Stomach (tissue), 19 donors: ENCODE measurements at places on chromosomes 7 and 10. TPM values are rescaled to one million over a fixed set of nuclear protein-coding genes. Genes with fewer than 3 reads are reported as not detected.

- DNase-seq: no peak
These were observed 396.7 kb downstream of the PHTF2 start for GRCh38 chr7:78195281-78195680.

DNA sequence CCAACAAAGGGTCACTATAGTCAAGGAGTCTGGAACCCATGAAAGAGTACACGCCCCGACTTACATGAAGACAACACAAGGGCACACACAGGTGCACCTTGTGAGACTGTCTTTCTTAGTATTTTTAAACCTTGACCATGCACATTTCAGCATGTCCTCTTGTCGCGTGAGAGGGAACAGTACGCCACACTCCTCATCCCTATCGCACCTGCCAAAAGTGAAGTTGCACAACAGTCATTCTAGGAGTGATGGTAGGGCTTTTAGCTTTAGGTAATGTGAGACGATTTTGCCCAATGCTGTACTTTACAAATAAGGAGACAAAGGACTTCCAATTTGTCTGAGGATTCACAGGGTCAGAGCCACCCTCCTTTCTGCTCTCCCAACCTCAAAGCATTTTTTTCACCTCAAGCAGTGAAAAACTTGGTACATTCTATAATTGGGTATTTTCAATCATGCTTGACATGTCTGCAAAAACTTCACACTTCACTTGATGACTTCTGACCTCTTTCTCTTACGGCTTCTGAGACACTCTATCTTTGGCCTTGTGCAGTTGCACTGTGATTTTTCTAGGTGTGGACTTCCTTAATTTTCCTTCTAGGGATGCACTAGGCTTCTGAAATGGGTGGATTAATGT lies 173.9 kb upstream of the GRB10 start:
- DNase-seq: no peak

DNA sequence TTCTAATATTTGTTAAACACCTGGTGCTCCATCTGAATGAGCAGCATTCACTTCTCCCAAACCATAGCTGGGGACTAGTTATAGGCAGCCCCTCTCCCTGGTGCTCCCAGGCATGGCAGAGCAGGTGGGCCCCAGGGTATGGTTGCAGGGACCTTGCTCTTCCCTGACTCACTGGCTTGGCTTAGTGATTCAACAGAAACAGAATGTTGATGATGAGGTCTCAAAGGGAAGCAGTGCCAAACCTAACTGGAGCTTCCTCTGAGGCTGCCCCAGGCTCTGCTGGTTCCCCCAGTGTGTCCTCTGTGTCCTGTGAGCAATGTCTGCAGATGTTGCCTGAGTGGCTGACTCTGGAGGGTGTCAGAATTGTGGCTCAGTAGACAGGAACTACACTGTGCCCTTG lies 3.7 kb downstream of the GPR26 start:
- DNase-seq: no peak

GRCh38 chr10:44924261-44925040 lies 13.3 kb downstream of the TMEM72 start:
- DNase-seq: no peak

DNA sequence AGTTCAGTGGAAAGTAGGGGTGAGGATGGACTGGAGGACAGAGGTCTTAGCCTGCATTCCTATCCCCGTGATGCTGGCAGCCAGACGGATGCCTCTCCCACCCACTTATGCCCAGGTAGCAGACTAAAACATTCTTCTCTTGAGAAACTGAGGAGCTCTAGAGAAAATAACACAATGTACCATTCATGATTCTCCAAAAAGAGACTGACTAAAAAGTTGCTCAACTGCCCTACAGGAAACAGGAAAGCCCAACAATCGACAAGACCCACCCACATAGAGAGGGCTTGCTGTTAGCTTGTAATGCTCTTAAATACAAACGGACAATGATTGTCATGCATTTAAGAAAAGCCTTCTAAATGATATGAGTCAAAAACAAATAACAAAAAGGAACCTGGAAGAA lies 33.2 kb upstream of the PDE1C start:
- no peak for DNase-seq

DNA sequence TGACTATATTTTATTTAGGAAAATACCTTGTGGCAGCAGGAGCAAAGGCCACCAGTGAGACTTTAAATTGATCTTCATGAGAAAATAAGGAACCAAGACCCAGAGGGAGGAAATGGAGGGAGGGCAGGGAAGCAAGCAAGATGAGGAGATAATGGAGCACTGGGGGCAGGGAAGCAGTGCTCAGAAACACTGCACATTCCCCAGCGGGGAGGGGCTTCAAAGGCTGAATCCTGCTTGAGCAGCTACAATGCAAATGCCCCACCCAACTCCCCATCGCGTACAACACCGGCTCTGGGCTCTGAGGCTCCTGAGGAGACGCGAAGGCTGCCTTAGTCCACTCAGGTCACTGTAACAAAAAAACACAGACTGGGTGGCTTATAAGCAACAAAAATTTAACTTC lies 503.8 kb downstream of the GRID1 start:
- no peak for DNase-seq

- no peak for DNase-seq
These were observed 32.7 kb downstream of the DPY19L1 start for GRCh38 chr7:35004531-35005095.

DNA sequence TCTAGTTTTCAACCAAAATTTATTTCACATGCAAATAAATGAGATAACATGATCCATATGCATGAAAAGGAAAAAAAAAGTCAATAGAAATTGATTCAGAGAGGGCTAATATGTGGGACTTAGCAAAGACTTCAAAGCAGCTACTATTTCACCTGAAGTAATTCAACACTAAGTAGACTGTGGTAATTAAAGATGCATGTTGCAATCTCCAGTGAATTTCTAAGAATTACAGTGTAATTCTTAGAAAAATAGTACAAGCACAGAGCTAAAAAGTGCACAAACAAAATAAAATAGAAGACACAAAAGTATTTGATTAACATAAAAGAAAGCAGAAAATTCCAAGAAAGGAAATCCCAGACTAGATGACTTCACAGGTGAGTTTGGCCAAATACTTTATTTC lies 25.7 kb downstream of the GPR22 start:
- no peak for DNase-seq

DNA sequence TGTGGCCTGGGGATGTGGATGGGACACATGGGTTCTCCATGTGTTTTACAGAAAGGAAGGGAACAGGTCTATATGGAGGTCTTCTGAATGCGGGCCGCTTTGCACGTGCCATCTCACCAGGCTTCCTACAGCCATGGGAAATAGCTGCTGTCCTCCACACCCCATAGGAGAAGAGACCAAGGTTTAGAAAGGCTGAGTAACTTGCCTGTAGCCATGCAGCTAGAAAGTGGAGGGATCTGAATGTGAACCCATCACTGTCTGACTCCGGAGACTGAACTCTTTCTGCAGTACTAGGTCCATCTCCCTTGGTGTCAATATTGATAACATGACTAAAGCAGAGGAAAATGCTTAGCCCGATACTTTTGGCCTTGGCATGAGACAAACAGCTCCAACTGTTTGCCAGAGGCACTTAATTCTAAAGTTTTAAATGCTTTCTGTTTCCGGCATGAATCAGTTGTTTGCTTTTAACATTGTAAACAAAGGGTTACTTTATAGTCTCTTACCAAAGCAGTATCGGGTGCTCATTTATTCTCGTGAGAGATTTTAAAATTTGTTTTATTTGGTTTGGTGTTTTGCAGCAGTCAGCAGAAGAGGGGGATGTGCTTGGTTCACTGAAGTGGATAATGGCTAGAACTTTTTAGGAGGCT lies 64.8 kb upstream of the LOXL4 start:
- DNase-seq: peak; percentile 37

GRCh38 chr10:43225004-43225786 lies 41.7 kb downstream of the RASGEF1A start:
- no peak for DNase-seq

GRCh38 chr10:33125522-33126517 lies 167.8 kb upstream of the ITGB1 start:
- DNase-seq: peak; percentile 50

The OPN4 gene
- not detected for total RNA-seq

The STRIP2 gene
- total RNA-seq: 2.0 TPM
